ENCODE measurements at places on chromosomes 7 and 10. TPM values are rescaled to one million over a fixed set of nuclear protein-coding genes. Genes with fewer than 3 reads are reported as not detected.

The HOGA1 gene
- total RNA-seq, result 11.7 TPM

The GATAD1 gene
- total RNA-seq, result 55.5 TPM

The CASP2 gene
- 14.5 TPM for total RNA-seq

The TSPAN33 gene
- total RNA-seq, result 6.8 TPM

DNA sequence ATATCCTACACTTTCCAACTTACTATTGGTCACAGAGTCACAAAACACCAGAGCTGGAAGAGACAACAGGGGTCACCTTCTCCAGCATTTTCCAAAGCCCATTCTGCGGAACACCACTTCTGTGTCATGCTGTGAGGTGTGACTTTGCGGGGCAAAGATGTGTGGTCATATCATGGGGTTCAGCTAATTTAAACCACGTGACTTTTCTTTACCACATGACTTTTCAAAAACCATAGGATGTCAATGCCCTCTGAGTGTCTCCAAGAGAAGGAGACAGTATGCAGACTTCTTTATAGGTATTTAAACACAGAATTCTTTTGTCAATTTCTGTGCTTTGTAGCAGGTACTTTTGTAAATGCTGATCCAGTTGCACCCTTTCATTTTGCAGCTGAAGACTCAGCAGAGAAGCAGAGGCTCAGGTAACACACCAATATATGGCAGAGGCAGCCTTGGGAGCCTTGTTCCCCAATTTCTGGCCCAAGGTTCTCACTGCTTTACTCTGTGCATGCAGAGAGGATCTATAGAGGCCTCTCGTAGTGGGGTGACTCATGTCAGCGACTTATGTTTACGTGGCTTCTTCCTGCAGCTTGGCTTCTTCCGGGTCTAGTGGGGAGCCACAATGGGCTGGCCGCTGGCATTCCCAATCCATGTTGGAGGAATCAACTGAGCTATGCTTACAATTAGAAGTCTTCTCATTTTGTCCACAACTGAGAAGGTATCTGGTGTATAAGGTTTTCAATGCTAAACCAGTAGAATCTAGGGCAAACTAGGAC is 104.0 kb upstream of the RHOBTB1 start:
- no peak for DNase-seq

GRCh38 chr10:60359066-60359465 is 30.6 kb downstream of the ANK3 start:
- no peak for DNase-seq

- DNase-seq, result no peak
Observed at GRCh38 chr7:101594790-101595189, 34.3 kb downstream of the MYL10 start.

DNA sequence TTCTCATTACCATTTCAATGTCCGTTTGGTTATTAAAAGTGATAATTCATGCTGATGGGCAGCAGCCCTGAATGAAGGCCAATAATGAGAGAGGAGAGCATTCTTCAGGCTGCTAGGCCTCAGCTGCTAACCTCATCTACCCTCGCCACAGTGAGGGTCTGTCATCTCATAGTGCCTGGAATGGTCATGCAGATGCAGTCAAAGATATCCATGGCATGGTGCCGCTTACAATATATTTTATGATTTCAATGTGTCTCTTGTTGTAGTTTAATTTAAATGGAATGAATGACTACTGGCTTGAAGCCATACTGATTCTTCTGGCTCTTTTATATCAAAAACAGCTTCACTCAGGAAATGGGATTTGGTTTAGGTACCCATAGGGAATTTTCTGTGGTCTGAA is 126.9 kb downstream of the SLC16A9 start:
- no peak for DNase-seq
